ENCODE measurements at places on chromosomes 2 and 18.

- no peak for DNase-seq
These were observed 15.6 kb downstream of the WDSUB1 start for GRCh38 chr2:159270744-159271379.

- no peak for DNase-seq
These were observed 15.7 kb downstream of the ZEB2 start for GRCh38 chr2:144504218-144504641.

DNA sequence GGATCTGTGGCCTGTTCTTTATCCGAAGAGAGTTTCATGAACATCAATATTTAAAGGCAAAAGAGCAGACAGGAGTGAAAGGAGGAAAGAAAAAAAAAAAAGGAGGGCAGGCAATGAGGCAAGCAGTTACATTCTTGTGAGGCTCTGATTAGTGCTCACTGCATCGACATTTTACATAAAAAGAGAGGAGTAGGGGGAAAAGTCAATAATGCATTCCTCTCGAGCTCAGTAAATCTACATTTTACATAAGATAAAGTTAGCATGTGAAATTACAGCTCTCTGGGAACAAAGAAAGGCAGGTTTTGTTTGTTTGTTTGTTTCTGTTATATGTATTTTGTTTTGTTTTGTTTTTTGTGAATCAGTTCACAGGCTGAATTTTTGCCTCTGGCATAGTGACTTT, 187.1 kb upstream of the ARL4C start:
- no peak for DNase-seq

- no peak for DNase-seq
These were observed 110.4 kb upstream of the VRK2 start for GRCh38 chr2:57936216-57936615.

GRCh38 chr18:58674159-58674558, 2.9 kb downstream of the MALT1 start:
- DNase-seq = no peak

GRCh38 chr2:12008425-12009061, 262.1 kb downstream of the LPIN1 start:
- no peak for DNase-seq

- DNase-seq = no peak
These were observed 12.7 kb downstream of the CYTIP start for GRCh38 chr2:157431176-157431575.

- no peak for DNase-seq
These were observed 127.6 kb downstream of the RAB3GAP1 start for GRCh38 chr2:135179689-135180088.

DNA sequence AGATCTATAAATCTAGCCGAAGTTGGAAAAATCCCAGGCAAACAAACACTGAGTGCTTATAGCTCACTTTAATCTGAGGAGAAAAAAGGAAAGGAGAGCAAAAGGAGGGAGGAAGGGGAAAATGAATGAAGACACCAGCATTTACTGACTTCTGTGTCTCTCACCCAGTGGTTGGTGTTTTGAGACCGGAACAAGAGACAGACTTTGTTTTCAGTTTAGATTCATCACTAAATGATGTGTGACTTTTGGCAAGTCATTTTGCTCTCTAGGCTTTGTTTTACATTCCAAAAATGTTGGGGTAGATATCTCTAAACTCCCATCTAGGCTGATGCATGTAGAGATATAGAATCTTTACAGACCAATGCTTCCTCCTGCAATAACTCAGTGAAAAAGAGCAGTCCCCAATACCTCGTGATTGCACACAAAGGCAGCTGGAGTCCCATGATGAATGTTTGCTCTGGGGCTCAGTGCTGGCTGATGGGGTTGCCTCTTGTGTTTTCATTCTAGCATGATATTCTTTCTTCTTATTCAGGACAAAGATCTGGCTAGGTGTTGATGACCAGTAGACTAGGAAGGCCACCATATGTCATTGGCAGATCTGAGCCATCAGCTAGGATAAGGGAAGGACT, 51.4 kb downstream of the TRIB2 start:
- no peak for DNase-seq

DNA sequence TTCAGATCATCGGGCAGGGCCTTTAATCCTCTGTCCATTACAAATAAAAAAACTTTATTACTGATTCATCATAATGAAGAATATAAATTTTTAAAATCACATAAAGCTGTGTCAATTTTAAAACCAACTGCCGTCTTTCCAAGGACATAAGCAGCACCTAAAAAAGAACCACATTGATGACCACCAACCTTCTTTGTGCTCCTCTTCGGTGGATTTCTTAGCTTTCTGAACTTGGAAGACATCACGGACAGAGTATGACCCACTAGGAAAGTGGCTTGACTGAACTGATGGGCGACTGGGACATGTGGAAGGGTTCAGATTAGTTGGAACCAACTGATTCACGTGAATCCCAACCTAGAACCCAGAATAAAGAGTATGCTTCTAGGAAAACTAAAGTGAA, 68.9 kb downstream of the EIF5B start:
- no peak for DNase-seq

DNA sequence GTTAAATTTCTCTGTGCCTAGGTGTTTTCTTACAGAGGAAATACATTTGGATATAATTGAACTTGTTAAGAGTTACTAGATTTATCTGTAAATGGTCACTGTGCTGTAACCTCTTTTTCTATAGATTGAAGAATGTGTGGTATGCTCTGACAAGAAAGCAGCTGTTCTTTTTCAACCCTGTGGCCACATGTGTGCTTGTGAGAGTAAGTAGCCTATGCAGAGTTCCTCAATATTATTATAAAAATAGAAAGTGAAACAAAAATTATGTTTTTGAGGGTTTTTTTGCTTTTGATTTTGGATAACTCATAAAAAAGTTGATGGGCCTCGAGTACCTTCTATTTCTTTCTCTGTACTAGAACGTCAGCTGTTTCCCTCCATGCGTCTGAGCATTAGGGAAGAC, 112.4 kb downstream of the MIB1 start:
- peak; percentile 48 for DNase-seq

GRCh38 chr2:96091141-96091710, 25.1 kb downstream of the ADRA2B start:
- no peak for DNase-seq

DNA sequence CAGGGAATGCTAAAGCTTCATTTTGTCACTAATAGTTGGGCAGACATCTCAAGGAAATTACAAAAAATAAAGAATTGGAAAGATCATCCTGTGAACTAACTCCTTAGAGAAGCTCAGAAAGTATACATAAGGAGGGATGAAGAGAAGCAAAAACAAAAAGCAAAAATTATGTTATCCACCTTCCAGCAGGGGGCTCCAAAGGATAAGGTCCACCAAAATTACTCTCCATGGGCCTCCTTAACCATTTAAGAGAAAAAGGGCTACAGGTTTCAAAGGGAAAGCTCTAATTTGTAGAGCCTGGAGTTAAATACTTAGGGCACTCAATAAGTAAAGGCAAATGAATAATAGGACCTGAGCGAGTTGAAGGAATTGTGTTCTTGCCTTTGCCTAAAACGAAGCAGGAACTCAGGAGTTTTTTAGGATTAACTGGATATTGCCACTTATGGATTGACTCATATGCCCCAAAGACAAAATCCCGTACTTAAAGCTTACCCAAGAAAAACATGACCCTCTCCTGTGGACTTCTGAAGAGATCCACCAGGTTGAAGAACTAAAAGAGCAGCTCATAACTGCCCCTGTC, 1167.9 kb downstream of the DSC3 start:
- peak; percentile 6 for DNase-seq

GRCh38 chr2:109256921-109257320, 127.9 kb downstream of the SH3RF3 start:
- DNase-seq = no peak
